ENCODE measurements at places on chromosomes 4 and X. TPM values are rescaled to one million over a fixed set of nuclear protein-coding genes. Genes with fewer than 3 reads are reported as not detected.

- DNase-seq: no peak
Measured at GRCh38 chr4:87657525-87657924, 7.4 kb downstream of the DMP1 start.

GRCh38 chr4:8524595-8525382 lies 55.4 kb upstream of the GPR78 start:
- DNase-seq: no peak

GRCh38 chr4:173281406-173282255 lies 52.5 kb downstream of the HMGB2 start:
- no peak for DNase-seq

DNA sequence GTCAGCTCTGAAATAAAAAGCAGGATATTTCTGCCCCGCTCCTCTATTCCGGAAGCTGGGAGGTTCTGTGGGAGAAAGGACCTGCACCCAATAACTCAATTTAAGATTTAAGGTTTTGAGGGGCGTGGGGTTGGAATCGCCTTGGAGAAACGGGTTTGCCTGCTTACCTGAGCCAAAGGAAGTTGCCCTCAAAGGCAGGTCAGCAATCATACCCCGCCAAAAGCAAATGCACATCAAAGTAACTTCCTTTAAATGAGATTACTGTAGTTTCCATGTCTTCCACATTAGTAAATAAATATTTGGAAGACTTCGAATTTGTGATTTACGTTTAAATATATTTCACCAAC lies 978 bp upstream of the HS3ST1 start:
- no peak for DNase-seq

GRCh38 chr4:13160920-13161319 lies 323.2 kb downstream of the RAB28 start:
- no peak for DNase-seq

DNA sequence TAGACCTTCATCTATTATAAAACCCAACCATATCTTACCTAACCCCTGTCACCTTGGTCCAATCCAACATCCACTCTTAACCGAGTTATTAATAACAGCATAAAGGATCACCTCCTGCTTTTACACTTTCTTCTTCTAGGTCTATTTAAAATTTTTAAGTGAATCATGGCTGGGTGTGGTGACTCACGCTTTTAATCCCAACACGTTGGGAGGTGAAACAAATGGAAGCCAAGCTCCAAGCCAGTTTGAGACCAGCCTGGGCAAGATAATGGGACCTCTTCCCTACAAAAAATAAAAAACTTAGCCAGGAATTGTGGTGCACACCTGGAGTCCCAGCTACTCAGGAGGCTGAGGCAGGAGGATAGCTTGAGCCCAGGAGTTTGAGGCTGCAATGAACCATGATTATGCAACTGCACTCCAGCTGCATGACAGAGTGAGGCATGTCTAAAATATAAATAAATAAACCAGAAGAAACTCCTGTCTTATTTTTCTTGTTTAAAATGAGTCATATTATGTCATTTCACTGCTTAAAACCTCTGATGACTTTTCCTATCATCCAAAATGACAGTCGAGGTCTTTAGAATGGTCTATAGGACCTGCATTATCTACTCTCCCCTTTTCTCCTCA lies 188.4 kb downstream of the GASK1B start:
- no peak for DNase-seq

DNA sequence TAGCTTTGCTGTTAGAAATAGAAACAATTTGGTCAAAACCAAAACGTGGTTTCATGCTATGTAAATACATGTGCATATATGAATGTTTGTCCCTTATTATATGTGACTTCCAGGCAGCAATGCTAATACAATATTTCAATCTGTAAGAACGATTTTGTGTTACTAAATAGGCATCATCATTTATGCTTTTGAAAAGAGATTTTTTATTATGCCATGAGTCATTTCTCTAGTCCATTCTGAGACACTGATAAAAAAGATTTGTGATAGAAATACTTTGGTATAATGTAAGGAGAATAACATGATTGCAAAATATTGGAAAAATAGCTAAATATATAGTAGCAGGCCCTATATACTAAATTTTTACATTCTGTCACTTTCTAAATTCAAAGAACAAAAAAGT lies 28.9 kb downstream of the SYNPO2 start:
- DNase-seq: no peak

GRCh38 chr4:73607375-73608033 lies 12.7 kb downstream of the RASSF6 start:
- DNase-seq: no peak

The CLDN34 gene
- not detected for total RNA-seq

The HS6ST2 gene
- not detected for total RNA-seq

The CFI gene
- total RNA-seq: not detected

The TMSB15C gene
- 2.5 TPM for total RNA-seq
